Hematopoietic multipotent progenitor cell (in vitro differentiated cells): ENCODE measurements at places on chromosomes 11 and 22.

DNA sequence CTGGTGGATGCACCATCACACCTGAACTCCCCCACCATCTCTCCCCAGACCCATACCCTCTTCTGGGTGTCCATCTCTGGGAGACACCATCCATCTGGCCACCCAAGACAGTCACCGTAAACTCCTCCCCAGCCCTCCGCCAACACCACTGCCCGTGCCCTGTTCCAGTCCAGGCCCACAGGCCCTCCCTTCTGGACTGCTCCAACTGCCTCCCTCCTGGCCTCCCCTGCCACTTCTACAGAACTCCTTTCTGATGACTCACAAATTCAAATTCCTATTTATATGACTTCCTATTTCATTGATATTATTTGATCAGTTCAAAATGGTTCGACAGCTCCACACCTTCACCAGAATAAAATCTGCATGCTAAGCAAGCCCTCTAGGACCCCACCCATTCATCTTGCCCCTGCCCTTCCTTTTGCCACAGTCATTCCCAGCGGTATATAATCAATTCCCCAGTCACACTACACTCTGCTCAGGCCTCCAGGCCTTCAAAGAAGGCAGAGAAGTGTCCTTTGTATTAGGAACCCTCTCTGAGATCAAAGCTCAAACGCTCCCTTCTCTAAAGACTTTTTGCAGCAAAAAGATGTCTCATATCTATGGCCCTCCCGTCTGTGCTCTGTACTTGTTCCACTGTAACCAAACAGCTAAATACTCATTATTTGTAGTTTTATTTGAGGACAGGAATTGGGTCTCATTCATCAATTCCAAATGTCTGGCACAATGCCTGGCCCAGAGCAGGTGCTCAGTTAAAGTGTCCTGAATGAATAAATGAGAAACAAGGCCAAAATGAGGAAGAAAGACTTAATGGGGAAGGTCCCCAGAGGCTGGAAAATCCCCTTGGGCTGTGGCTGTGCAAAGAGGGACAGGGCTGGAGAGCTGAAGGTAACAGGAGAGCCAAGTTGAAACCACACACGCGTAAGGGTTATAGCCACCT lies 29.0 kb downstream of the MYH9 start:
- DNase-seq: no peak

DNA sequence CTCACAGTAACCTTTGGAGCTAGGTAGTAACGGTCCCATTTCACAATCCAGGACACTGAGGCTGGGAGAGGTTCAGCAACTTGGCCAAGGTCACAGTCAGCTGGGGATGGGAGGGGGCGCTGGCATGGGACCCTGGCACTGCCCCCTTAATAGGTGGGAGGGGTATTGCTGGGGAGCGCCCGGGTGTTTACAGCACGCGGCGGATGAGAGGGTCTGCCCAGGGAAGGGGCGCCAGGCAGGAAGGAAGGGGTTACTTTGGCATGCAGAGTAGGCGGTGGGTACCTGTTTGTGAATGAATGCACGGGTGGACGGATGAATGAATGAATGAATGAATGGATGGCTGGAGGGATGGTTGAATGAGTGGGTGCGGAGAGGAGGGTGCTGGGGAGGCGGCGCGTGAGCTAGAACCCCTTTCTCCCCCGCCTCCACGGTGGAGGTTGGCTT lies 628 bp upstream of the FLRT1 start:
- DNase-seq: no peak

DNA sequence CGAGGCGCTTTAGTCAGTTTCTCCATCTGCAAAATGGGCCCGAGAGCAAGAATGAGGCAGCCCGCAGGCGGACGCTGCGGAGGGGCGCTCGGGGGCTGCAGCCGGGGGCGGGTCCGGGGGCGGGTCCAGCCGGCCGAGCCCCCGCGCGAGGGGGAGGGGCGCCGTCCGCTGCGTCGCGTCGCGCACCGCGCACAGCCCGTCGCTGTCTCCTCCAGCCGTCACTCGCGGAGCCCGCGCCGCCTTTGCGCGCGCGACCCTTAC lies 282 bp downstream of the PC start:
- no peak for DNase-seq

DNA sequence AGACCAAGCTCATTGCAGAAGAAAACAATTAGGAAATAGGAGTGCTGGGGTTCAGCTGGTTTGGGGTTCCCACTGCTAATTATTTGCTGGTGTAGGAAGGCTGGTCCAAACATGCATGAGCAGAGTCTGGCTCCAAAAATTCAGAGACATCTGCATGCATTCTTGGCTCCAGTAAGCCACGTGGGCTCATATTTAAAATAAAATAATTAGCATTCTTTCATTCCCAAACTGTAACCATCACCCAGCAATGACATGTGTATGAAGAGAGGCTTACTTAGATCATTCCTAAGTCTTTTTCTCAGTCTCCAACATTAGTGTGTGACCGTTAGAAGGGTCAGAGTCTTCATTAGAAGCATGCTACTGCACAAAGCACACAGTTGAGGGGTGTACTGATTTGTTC lies 58.4 kb downstream of the EFCAB6 start:
- DNase-seq: no peak
